Activated CD4-positive, alpha-beta T cell treated with anti-CD3 and anti-CD28 coated beads, Interleukin-2, amount 10 ng/mL, durations not matched to agents 24 days and 14 days (primary cell): ENCODE measurements at places on chromosomes 1 and 21. TPM values are rescaled to one million over a fixed set of nuclear protein-coding genes. Genes with fewer than 3 reads are reported as not detected.

DNA sequence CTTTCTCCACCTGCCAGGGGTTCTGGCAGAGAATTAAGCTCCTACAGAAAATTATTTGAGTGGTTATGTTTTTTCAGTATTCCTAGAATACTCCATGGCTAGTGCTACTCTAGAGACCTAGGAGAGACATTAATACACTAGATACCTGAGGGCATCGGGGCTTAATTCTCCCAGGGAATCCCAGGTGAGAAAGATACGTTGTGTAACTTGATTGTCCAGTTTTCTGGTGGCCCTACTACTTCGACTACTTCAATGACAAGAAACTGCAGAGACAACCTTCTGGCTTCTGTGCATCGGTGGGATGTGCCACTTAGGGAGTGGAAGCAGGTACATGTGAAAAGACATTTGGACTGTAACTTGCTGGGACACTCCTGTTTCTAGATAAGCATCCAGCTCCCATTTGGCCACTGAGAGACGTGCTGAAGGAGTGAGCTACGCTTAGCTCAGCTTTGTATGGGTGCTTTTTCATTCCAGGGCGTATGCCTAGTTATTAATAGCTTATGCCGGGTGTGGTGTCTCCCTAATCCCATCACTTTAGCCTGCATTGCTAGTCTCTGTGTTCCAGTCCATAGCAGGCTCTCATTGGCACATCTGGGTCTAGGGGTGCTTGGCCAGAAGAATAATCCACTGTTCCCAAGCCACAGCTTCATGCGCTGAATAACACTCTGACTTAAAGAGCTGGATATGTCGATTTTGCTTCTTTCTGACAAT, 300.7 kb downstream of the SIPA1L2 start:
- H3K4me3 ChIP-seq: no peak overlapping the region
- H3K27ac ChIP-seq: no peak overlapping the region
- H3K36me3 ChIP-seq: no peaks in the 10 kb centered on the region
- no peaks in the 10 kb centered on the region for H3K4me1 ChIP-seq
- H3K27me3 ChIP-seq: no peaks in the 10 kb centered on the region
- no peak for DNase-seq

GRCh38 chr1:51365774-51366173, 35.4 kb upstream of the TTC39A start:
- H3K4me3 ChIP-seq: no peak overlapping the region
- DNase-seq: no peak
- no peaks in the 10 kb centered on the region for H3K4me1 ChIP-seq

The ZBTB8A gene
- 0.19 and 0.62 TPM in 2 replicates for total RNA-seq

The THEMIS2 gene
- 24.5 and 27.7 TPM in 2 replicates for total RNA-seq

DNA sequence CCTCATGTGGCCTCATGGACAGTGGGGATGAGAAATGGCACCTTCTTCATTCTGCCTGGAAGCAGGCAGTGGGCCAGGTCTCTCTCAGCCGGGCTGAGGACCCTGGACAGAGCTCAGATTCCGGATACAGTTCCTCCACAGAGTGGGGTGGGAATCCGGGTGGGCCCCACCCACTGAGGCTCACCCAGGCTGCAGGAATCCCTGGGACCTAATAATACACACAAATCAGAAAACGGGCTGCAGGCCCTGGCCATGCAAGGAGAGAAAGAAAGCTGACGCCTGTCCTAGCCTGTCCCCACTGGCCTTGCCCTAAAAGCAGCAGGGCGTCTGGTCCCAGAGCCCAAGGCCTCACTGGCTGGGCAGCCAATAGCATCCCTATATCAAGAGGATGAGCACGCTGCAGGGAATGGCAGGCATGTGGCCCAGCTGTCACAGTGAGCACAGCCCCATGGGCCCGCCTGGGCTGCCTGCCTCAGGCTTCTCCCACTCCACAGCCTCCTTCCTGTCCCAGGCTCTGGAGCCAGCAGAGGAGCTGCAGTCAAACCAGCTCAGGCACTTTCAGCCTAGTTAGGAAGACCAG, 25.3 kb downstream of the ACTA1 start:
- H3K4me3 ChIP-seq: no peak overlapping the region
- H3K27ac ChIP-seq: no peak overlapping the region
- no peaks in the 10 kb centered on the region for H3K36me3 ChIP-seq
- peaks cover 69% of the 10 kb centered on the region for H3K27me3 ChIP-seq
- DNase-seq: no peak
- H3K4me1 ChIP-seq: peaks cover 15% of the 10 kb centered on the region

The SLFNL1 gene
- total RNA-seq: 0.14 and 0.26 TPM in 2 replicates

DNA sequence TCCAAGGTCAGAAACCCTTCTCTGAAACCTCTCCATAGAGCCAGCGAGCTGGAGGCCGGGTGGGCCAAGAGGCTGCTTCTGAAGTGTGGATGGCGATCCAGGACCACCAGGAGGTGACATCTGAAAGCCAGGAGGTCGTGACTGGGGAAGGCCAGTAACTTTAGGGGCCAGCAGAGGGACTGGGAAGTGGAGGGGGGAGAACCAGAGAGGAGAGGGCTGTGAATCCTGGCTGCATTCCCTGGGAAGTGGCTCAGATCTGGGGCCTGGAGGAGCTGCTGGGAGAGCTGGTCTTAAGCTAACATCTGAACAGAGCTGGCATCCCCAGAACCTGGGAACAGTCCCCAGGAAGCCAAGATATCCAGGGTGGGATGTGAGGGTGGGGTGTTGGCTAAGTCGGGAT, 11.3 kb upstream of the EPHA8 start:
- no peak overlapping the region for H3K4me3 ChIP-seq
- peaks cover 3% of the 10 kb centered on the region for H3K4me1 ChIP-seq
- H3K27ac ChIP-seq: no peak overlapping the region

- DNase-seq: no peak
- H3K36me3 ChIP-seq: no peaks in the 10 kb centered on the region
- no peak overlapping the region for H3K4me3 ChIP-seq
- H3K4me1 ChIP-seq: peaks cover 9% of the 10 kb centered on the region
- no peak overlapping the region for H3K27ac ChIP-seq
These were observed 61.5 kb downstream of the PSMG1 start for GRCh38 chr21:39121600-39122355.

The GPR89B gene
- total RNA-seq: 16.8 and 17.2 TPM in 2 replicates

The KPNA6 gene
- total RNA-seq: 79.4 and 87.6 TPM in 2 replicates

DNA sequence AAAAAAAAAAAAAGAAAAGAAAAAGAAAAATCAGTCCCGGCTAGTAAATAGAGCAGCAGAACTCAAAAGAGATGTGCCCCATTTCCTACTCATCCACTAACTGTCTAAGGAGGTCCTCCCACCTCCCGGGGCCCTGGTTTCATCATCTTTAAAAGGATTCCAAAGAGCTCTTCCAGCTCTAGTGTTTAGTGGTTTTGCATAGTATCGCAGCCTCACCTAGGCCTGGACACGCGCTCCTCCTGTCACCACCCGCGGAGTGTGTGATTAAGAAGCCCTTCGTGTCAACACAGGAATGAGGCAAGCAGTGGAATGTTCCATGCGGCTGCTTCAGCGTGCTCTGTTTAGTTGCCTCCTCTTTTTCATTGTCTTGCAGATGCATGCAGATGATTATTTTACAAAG, 49.0 kb downstream of the LBR start:
- no peak overlapping the region for H3K4me3 ChIP-seq
- DNase-seq: no peak
- H3K36me3 ChIP-seq: no peaks in the 10 kb centered on the region

- H3K4me1 ChIP-seq: peaks cover 84% of the 10 kb centered on the region
- H3K4me3 ChIP-seq: peak overlapping the region; percentile 34
- peak overlapping the region; percentile 81 for H3K27ac ChIP-seq
- H3K36me3 ChIP-seq: peaks cover 79% of the 10 kb centered on the region
- DNase-seq: no peak
These were observed 10.0 kb downstream of the SELL start for GRCh38 chr1:169701261-169702005.

DNA sequence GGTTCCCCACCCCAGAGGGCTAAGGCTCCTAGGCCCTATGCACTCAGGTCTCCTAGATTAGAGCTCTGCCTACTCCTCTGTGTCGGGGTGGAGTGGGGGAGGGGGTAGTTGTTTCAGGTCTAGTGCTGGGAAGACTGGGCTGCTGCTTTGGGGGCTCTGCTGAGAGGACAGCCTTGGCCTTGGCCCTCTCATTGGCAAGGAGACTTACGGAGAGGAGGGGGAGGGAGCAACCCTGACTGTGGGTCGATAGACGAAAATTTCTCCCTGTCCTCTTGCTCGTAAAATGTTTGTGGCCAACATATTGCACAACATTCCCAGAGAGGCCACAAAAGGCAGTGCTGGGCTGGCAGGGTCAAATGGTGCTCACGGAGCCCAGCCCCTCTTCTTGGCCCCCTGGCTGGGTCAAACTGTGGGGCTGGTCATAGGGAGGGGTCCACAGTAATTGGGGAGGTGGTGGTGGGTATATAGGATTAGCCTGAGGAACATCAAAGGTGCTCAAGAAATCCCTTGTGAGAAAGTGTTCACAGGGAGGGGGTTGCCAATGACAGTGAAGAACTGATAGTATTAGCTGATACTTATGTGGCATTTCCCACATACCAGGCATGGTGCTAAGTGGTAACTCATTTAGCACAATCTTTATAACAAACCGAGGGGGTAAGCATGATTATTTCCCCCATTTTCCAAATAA, 8.5 kb upstream of the DMBX1 start:
- H3K27ac ChIP-seq: no peak overlapping the region
- DNase-seq: no peak
- H3K4me1 ChIP-seq: no peaks in the 10 kb centered on the region
- no peaks in the 10 kb centered on the region for H3K36me3 ChIP-seq
- peaks cover 51% of the 10 kb centered on the region for H3K27me3 ChIP-seq

- no peak overlapping the region for H3K27ac ChIP-seq
- peaks cover 11% of the 10 kb centered on the region for H3K36me3 ChIP-seq
- peaks cover 1% of the 10 kb centered on the region for H3K4me1 ChIP-seq
- H3K4me3 ChIP-seq: no peak overlapping the region
- no peaks in the 10 kb centered on the region for H3K27me3 ChIP-seq
These were observed 28.6 kb upstream of the PLEKHG5 start for GRCh38 chr1:6519935-6520671.

DNA sequence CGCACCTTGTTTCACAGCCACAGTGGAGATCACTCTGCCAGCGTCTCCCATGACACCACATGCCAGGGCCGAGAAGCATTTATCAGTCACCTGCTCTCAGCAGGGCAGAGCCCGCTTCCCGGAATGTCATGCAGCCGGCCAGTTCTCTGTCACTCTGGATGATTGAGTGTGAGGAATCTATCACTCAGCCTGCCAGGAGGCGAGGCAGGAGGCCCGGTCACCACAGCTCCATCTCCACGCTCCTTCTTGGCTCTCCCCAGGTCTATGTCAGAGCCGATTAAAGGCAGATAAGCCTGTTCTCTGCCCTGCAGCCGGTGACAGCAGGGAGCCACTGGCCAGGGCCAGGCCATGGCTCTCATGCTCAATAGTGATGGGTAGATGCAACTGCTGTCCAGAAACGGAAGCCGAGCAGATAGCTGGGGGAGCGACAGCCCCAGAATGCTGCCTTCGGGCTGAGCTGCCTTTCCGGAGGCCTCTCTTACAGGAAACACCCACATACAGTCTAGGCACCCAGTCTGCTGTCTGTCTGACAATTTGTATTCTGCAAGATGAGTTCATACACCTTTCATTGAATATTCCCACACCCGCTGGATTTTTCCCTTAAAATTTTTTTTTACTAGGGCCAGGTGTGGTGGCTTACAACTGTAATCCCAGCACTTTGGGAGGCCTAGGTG, 64.1 kb downstream of the ACTL8 start:
- H3K4me1 ChIP-seq: no peaks in the 10 kb centered on the region
- DNase-seq: no peak
- no peak overlapping the region for H3K27ac ChIP-seq
- H3K27me3 ChIP-seq: peaks cover 1% of the 10 kb centered on the region

DNA sequence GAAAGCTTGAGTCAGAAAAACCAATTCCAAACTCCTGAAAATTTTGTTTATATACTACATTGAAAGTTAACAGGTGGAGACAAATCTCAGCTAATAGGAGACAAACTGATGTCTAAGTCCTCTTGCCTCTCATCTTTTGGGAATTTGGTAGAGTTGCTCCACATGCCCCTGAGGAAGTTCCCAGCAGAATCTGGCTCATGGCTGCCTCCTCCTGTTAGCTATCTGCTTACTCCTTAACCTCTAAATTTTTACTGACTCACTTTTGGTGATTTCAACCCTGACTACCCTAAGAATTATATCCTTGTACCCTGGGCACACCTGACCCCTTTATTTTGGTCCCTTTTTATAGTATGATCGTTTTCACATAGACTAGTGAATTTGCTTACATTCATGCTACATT, 633.7 kb upstream of the USP24 start:
- no peak overlapping the region for H3K4me3 ChIP-seq
- no peaks in the 10 kb centered on the region for H3K4me1 ChIP-seq
- no peaks in the 10 kb centered on the region for H3K27me3 ChIP-seq

- peaks cover 24% of the 10 kb centered on the region for H3K36me3 ChIP-seq
- no peaks in the 10 kb centered on the region for H3K27me3 ChIP-seq
- H3K4me1 ChIP-seq: peaks cover 26% of the 10 kb centered on the region
- H3K27ac ChIP-seq: no peak overlapping the region
- no peak for DNase-seq
- H3K4me3 ChIP-seq: no peak overlapping the region
These were observed 9.7 kb downstream of the THBS3 start for GRCh38 chr1:155197901-155198546.

DNA sequence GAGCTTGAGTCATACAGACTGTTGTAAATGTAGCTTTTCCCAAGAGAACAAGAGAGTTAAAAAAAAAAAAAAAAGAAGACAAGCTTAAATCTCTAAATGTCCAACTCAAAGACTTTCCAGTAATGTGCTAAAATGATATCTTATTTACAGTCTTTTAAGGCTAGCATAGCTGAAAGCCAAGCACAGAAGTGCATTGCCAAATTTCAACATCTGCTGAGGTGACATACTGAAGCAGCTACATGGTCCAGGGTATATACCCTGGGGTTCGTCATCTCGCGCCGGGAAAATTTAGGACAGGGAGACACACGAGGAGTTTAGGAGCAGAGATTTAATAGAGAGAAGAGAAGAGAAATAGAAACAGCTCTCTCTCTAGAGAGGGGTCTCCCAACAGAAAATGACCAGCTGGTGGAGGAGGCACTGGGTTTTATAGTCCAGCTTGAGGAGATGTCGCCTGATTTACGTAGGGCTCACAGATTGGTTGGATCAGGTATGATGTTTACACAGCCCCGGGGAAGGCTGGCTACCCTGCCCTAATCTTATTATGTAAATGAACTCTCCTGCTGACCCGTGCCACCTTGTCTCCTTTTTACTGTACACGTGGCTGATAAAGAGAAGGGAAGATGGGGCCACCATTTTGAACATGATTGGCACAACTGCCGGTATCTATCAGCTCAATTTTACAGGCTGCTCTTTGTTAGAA, 172.7 kb downstream of the TRIM33 start:
- no peak overlapping the region for H3K4me3 ChIP-seq
- H3K36me3 ChIP-seq: no peaks in the 10 kb centered on the region
- H3K27ac ChIP-seq: no peak overlapping the region
- peaks cover 3% of the 10 kb centered on the region for H3K27me3 ChIP-seq

The LDLRAD1 gene
- not detected in 2 replicates for total RNA-seq

The PRR9 gene
- not detected in 2 replicates for total RNA-seq

- H3K27ac ChIP-seq: no peak overlapping the region
- no peak for DNase-seq
- no peaks in the 10 kb centered on the region for H3K4me1 ChIP-seq
- H3K4me3 ChIP-seq: no peak overlapping the region
- no peaks in the 10 kb centered on the region for H3K36me3 ChIP-seq
These were observed 75.0 kb downstream of the RWDD3 start for GRCh38 chr1:95309031-95309471.

The KRTAP12-1 gene
- total RNA-seq: not detected in 2 replicates

The SGIP1 gene
- total RNA-seq: not detected in 2 replicates

The PLEKHO1 gene
- total RNA-seq: 25.2 and 26.4 TPM in 2 replicates

The KLHDC8A gene
- 0.44 TPM in 1 of 2 replicates, not detected in the other for total RNA-seq

The NUCKS1 gene
- 161 and 188 TPM in 2 replicates for total RNA-seq

GRCh38 chr1:94101613-94102525, 19.1 kb downstream of the ABCA4 start:
- no peak overlapping the region for H3K27ac ChIP-seq
- H3K27me3 ChIP-seq: peaks cover 25% of the 10 kb centered on the region
- no peaks in the 10 kb centered on the region for H3K4me1 ChIP-seq
- DNase-seq: no peak
- no peaks in the 10 kb centered on the region for H3K36me3 ChIP-seq
